A673 (cell line): ENCODE measurements at places on chromosomes 4 and X. TPM values are rescaled to one million over a fixed set of nuclear protein-coding genes. Genes with fewer than 3 reads are reported as not detected.
A peak's percentile ranks its signal among the peaks of the same experiment; 100 is the strongest.

- no peak for DNase-seq
Observed at GRCh38 chr4:47774079-47774478, 63.8 kb downstream of the CORIN start.

- peak; percentile 12 for DNase-seq
Observed at GRCh38 chr4:5524446-5525299, 183.7 kb downstream of the EVC2 start.

DNA sequence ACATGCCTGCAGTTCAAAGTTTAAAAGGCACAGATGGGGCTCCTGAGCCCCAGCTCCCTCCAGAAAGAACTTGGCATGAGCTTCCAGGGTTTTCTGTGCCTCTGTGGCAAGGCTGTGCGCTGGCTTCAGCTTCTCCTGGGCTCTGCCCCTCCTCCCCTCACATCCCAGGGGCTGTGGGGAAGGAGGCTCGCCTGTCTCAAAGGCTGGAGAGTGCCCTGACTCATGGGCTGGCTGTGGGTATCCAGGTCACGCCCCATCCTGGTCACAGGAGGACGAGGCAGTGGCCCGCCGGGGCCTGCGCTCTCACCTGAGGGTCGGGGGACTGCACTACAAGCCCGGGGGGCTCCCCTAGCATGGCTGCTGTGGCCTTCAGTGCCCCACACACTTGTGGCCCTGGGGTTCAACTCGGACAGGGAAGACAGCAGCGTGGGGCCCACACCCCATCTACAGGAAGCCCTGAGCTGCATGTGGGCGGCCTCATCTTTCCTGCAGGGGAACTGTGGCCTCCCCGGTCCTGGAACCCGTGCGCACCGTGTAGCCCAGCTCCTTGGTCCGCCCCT, 17.9 kb downstream of the LRPAP1 start:
- no peak for DNase-seq

DNA sequence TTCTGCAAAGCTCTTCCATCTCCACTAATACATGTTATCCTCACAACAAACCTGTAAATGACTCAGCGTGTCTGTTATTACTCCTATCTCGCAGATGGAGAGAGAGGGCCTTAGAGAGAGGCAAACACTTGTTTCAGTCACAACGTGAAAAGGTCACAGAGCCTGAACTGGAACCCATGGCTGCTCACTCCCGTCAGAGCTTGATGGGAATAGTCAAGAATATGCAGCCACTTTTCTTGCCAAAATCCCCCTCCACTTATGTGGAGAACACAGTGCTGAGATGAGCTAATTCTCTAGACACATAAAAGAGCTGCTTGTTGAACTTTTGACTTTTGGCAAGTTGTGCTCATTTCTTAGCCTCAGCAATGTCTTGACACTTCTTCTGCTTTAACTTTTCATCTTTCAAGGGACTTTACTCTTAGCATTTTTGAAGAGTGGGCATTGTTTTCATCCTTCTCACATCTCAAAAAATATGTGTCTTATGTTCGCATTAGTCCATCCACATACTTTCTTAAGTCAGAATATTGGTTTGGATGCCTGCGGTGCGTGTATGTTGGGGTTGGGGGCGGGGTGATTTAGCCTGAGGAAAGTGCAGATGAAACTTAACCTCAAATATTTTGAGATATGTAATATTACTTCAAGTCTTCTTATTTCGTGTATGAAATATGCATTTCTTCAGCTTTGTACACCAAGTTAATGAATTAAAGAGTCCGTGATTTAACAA, 69.2 kb downstream of the SYNPO2 start:
- DNase-seq = no peak

DNA sequence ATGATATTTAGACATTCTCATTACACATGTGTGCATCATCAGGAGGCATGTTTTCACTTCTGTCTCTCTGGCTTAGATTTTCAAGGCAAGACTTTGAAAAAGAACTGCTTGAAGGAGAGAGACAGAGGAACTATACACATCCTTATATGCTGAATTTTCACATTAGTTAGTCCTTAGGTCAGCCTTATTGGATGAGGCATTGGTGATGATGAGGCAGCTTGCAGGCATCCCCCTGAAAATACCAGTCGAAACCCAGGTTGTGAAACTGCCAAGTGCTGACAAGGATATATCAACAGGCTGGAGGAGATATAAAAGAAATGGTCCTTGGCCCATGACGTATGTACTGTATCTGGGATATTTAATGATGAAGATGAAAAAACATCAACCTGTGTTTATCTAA, 297.2 kb upstream of the AADAT start:
- DNase-seq = no peak

- DNase-seq = no peak
Observed at GRCh38 chrX:83934220-83934619, 73.3 kb downstream of the CYLC1 start.

GRCh38 chr4:144115519-144115918, 25.0 kb downstream of the GYPA start:
- no peak for DNase-seq

DNA sequence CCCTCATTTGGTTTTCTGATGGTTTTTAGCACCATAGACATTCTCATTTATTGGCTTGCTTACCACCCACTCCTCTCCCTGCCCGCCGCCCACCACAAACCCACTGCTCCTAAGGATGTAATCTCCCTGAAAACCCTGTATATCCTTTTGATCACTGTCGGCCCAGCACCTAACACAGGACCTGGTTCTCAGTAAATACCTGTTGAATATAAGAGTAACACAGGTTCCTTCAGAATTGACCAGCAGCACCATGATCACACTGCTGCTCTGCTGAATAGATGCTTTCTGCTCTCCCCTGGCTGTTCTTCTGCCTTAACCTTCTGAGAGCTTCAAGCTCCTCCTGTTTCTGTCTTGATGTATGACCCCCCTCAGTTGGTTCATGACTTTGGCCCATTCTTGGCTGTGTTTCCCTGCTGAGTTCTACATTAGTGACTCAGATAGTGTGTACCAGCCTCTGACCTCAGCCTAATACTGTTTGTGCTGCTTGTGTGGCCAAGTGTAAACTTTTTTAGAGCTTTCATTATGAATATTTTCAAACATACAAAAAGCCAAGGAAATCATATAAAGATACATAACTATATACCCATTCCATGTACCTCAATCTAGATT, 265.3 kb downstream of the FRMPD4 start:
- DNase-seq = no peak

RXFP1 gene
- not detected in 2 replicates for total RNA-seq

ETNPPL gene
- 0.31 and 0.52 TPM in 2 replicates for total RNA-seq

SLC6A8 gene
- total RNA-seq = 41.4 and 49.8 TPM in 2 replicates

NPNT gene
- total RNA-seq = 0.45 and 0.50 TPM in 2 replicates
